ENCODE measurements at places on chromosomes 1 and 21.

- DNase-seq, result no peak
These were observed 25.5 kb downstream of the ADAMTS5 start for GRCh38 chr21:26941421-26941820.

DNA sequence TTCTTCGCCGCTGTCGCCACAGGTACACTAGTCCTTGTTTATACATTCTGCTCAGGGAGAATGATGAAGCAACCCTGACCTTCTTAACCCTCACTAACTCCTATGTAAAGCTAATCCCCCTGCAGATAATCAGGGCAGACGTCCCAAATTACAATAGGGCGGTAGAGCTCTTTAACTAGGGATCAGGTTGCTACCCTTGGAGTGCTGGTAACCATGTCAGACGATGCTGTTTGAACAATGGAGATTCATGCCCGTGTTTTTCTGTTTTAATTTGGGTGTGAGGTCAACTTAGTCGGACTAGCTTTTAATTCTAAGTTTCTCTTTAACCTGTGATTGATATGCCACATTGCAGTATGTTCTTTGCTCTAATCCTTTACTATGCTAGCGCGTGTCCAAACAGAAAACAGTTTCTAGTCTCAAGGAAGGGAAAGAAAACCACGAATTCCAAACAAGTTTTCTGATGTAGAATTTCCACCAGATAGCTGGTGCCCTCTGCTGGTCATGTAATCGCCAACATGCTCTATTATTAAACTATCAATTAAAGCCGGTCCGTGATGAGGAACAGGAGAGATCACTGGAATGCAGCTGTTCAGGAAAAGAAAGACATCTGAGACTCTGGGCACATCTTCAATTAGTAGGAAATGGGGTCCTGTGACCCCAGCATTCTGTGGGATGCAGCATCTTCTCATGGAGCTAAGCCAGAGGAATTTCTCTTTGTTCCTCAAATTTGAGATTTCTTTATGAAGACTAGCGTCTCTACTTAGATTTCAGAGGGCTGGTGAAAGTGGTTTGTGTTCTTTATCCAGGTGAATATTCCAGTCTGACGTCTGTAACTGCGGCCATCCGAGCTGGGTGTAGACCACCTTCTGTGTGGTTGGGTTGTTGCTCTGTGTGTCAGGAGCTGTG lies 18.3 kb upstream of the VAMP3 start:
- peak; percentile 15 for DNase-seq

DNA sequence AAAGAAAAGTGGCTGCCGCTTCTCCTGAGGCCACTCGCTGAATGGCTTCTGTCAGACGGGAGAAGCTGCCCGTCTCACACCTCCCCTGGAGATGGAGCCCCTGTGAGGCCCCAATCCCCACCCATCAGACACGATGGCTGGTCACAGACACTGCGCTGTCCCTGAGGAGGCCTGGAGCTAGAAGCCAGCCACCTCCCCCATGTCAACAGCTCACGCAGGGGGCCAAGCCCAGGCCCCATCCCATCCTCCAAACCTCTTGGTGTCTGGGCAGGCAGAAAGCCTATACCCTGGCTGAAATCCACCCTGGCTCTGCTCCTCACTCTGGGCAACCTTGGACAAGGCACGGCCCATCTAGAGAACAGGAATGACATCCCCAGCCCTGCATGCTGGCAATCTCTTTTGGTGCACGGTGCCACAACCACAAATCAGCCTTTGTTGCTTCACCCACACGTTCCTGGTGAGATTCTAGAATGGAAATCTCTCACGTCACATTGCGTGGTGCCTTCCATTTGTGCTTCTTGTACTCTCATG lies 273.9 kb upstream of the VAMP3 start:
- no peak for DNase-seq

GRCh38 chr1:187956975-187957374 lies 1128.2 kb downstream of the PLA2G4A start:
- no peak for DNase-seq

DNA sequence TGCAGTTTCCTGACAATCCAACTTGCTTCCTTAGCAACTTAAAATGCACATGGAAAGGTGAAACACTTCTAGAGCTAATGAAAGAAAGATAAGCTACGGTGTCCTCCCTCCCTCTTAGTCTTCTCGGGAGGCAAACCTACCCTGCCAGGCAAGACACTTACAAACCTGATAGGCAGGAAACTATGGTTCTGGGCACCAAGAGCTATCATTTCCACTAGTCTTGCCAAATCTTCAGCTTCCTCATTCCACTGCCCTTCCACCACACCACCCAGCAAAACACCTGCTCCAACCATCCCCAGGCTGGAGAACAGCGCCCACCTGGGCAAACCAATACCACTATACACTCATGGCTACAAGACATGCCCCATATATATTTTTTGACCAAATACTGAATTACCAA lies 15.2 kb downstream of the NDC1 start:
- DNase-seq, result no peak

All from stimulated activated naive CD8-positive, alpha-beta T cell treated with anti-CD3 and anti-CD28 coated beads, Interleukin-15, amount 100 ng/mL, for 72 hours (primary cell).